ENCODE measurements at places on chromosomes 11 and 22.

GRCh38 chr22:31628969-31629708 lies 32.9 kb downstream of the PISD start:
- DNase-seq, result no peak

DNA sequence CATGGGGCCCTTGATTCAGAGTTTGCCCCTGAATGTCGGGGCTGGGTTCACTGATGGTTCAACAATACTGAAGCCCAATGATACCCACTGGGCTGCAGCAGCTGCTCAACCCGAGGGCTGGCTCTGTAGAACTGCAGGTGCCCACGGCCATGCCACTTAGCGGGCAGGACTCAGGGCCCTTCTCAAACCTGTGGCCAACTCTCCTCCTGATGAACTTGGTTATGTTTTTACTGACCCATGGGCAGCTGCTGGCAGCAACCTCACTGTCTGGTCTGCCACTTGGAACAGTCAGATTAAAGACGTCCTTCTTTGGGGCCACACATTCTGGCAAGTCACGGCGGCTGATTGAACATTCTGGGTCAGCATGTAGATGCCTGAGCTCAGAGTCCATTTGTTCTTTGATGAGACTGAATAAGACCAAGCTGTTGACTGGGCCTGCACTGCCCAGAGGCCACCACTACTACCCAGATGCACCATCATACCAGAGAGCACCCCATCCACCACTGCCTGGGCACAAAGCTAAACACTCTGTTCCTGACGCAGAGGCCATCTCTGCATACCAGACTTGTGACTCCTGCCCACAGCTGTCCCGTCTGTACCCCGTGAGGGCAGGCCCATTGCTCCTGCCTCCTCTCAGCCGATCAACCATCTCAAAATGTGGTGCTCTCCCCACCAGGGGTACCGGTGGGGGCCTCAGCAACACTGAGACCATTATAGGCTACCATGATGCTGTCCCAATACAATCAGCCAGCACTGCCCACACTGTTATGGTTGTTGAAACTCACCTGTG lies 67.8 kb downstream of the SHANK2 start:
- DNase-seq, result no peak

- no peak for DNase-seq
These were observed 57.6 kb downstream of the SMIM38 start for GRCh38 chr11:69213316-69213715.

GRCh38 chr22:44409211-44409973 lies 88.6 kb downstream of the RTL6 start:
- DNase-seq, result no peak

- no peak for DNase-seq
These were observed 43.8 kb downstream of the COPB1 start for GRCh38 chr11:14455648-14456430.

DNA sequence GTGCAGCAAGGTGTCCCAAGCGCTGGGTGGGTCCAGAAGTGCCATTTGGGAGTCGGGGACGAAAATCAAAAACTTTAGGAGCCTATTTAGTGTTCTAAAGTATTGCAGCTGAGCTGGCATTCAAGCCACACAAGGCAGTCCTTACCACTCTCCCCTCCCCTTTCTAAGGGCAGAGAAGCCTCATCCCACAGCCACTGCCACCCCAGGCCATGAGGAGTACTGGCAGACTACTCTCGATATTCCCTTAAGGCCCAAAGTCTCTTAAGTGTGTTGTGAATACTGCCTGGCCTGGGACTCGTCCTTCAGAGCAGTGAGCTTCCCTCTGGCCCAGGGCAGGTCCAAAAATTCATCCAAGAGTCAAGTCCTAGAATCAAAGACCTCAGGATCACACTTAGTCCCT lies 7.8 kb downstream of the FANCF start:
- no peak for DNase-seq

DNA sequence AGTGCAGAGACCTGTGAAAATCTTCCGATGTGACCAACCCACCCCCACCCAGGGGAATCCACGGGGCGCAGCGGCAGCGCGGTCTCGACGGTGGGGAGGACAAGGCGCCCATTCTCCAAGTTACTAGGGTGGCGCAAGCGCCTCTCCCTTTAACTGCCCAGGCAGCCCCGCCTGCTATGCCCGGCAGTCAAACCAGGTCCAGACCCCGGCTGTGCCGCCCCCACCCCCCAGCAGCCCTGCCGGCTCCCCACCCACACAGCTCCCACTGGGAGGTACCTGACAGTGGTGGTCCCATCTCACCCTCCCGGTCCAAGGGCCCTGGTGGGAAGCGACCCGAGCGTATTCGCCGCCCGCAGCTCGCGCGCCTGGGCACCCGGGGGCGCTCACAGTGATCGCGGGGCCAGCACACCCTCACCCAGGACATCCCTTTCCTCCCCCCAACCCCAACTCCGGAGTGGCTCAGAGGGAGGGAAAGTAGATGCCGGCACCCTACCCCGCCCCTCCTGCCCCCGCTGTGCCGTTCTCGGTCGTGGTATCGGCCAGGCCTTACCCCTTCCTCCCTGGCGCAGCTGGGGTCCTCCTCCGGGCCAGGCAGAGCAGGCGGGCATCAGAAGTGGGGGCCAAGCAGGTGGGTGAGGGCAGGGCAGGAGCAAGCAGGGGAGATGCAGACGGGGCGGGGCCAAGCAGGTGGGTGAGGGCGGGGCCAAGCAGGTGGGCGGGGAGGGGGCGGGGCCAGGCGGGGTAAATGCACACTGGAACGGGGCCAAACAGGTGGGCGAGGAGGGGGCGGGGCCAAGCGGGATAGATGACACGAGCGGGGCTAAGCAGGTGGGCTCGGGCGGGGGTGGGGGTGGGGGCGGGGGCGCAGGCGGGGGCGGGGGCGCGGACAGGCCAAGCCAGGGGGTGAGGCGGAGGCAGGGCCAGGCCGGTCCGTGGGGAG lies at the start of gene TRPM5:
Gene TRPM5 (minus strand): TSS at position 634 of the 940 bp plus-strand sequence. CDS start 21,478 bp downstream, outside the sequence.
- DNase-seq, result peak; percentile 62

DNA sequence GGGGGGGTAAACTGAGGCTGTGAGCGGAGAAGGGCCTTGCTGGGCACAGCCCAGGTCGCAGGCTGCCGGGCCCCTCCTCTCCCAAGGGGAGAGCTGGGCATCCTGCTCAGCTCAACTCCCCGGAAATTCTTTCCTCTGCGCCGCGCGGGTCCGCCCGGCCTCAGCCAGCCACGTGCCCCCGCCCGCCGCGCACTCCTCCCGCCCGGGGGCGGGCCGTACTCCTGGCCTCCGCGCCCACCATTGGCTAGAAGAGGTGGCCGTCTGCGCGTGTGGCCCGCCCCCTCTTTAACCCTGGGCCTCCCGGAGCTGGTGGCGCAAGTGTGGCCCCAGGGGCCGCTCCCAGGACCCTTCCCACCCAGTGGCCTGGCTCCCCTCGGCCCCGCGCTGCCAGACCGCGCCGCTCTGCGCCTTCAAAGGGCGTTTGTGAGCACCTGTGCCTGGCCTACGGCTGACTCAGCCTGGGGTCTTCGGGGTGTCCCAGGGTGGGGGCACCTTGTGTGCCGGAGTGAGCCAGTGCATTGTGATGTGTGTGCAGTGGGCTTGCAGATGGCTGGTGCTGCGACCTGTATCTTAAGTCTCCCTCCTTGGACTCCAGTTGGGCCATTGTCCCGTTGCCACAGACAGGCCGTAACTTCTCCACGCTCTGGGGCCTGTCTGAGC lies 2.0 kb downstream of the MRGPRF start:
- no peak for DNase-seq

GRCh38 chr11:3225826-3226750 lies 6.1 kb downstream of the MRGPRE start:
- no peak for DNase-seq

DNA sequence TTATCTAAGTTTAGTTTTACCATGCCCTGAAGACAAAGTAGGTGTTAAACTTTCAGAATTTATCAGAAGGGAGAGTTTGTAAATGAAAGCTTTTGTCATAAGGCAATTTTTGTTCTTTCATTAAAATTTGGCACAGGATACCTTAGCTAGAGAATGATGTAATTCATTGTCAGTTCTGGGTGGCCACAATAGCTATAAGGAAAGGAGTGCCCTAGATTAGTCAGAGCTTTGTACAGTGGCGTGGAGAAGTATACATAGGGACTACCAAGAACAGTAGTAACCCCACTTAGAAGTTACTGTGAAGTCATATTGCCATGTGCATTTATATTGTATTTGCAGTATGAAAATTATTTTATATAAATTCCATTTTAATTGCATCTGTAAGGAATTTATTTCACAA lies 126.3 kb upstream of the CARD18 start:
- DNase-seq, result no peak

DNA sequence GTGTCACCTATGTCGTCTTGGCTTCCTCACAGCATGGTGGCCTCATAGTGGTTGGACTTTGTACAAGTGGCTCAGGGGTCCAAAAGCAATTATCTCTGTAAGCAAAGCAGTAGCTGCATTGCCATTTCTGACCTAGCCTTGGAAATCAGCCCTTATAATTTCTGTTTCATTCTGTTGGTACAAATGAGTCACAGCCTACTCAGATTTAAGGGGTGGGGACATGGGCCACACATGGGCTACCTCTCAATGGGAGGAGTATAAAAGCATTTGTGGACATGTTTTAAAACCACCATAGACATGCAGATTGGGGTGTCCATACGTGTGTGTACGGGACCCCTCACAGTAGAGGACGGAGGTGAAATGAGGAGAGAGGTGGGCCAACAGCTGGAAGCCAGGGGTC lies 41.6 kb downstream of the CHRDL2 start:
- DNase-seq, result no peak

DNA sequence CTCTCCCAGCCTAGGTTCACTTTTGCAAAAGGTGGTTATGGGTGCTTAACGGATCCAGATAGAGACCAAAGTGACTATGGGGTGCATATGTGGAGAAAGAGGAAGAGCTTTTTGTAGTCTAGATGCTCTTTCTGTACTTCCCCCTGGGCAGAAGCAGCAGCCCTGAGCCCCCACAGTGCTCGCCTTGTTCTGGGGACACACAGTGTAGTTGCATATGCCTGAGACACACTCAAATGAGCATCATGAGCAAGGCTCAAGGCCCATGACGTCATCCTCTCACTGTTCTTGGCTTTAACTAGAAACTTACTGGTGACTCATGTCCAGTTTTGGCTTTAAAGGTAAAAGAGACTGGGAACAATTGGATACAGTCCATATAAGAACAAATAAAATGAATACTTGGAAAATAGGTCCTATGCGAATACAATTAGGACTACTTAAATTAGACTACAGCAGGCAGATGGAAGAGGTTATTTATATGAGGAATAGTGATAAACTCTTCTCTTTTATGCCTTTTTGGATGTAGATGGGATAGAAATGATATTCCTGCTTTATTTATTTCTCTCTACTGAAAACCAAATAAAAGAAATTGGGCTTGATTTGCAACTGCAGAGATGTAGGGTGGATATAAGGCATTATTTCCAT lies 20.1 kb upstream of the PEX26 start:
- no peak for DNase-seq

- DNase-seq, result no peak
These were observed 20.1 kb downstream of the DGCR6L start for GRCh38 chr22:20299746-20300136.

DNA sequence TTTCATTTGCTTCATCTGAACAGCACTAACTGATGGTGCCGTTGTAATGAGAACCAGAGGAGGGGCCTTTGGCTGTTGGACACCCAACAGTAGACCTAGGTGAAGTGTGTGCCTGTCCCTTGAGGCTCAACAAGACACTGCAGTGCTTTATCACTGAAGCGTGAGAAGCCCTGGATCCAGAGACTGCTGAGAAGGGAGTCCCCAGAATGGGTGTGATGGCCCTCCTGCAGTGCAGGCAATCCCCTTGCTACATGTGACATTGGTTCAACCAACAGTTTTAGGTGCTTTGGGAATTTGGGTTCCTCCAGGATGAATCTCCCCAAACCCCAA lies 125.6 kb downstream of the BRD1 start:
- no peak for DNase-seq

DNA sequence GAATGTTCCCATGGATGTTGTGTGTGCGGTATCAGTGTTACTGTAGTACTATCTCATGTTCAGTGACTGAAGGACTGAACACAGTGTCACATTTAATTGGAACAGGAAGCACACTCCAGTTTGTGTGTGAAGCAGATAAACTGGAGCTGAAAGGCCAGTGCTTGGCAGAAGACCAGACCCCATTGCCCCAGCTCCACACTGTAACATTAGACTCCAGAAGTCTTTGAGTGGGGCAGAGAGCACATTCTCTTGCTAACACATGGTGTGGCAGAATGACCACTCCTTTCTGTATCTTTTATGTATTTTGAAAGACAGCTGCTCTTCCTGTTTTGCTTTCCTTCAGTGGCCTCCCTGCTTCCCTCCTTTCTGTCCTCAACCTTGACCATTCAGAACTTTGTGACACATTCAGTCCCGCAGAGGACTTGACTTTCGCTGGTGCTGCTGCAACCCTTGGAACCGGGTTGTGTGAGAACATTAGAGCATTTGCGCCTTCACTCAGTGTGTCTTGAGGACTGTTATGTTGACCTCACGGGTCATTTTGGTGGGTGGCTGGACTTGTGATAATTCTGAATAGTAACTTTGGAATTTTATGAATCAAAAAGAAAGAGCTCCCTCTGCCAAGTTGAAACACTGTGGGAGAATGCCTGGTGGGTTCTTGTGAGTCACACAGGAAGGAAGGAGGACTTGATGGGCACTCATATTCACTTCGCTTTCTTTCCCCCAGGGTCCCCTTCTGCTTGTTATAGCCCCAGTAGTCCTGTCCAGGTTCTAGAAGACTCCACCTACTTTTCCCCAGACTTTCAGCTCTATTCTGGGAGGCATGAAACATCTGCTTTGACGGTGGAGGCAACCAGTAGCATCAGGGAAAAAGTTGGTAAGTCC lies 26.4 kb downstream of the AMOTL1 start:
- no peak for DNase-seq

DNA sequence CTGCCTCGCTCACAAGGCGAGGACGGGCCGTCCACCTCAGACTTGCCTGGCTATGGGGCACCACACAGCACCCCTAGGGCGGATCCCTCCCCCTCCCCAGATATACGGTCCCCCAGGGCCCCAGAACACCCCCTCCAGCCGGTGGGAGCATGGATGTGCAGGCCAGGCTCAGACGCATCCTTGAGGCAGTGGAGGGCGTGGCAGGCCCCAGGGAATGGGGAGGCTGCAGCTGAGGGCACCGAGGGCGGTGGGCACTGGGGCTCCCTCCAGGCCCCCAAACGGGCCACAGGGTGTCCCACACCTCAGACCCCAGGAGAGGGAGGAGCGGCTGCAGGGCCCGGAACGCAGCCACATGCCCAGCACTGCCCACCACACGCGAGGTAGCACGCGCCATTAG lies 12.1 kb downstream of the TTLL8 start:
- no peak for DNase-seq

DNA sequence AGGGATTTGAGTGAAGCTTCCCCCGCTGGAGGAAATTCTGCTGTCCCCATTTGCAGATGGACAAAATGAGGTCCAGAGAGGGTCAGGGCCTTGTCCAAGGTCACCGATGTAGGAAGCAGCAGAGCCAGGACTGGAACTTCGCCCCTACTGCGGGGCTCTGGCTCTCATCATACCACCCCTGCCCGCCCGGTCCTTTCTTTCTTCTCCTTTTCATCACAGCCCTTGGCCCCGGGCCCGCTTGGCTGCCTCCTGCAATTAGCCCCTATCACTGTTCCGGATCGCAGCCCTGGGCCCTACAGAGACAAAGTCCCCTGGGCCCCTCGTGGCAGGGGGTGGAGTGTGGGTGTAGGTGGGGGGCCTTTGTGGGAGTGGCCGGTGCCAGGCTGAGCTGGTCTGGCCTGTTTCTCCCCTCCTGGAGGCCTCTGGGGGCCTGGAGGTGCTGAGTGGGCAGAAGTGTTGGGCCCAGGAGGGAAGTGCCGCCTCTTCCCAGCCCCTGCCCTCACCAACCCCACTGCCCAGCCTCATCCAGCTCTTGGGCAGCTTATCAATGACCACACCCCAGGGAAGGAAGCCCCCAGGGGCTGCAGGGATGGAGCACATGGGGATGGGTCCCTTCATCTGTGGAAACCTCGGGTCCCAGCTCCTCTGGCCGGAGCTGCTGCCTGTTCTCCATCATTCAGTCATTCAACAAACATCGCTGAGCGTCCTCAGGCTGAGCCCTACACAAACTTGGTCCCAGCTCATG lies 3.4 kb downstream of the EMID1 start:
- no peak for DNase-seq
